ENCODE measurements at places on chromosomes 12 and 14.

GRCh38 chr12:127230843-127231260, 1036.1 kb upstream of the TMEM132C start:
- no peak for DNase-seq

DNA sequence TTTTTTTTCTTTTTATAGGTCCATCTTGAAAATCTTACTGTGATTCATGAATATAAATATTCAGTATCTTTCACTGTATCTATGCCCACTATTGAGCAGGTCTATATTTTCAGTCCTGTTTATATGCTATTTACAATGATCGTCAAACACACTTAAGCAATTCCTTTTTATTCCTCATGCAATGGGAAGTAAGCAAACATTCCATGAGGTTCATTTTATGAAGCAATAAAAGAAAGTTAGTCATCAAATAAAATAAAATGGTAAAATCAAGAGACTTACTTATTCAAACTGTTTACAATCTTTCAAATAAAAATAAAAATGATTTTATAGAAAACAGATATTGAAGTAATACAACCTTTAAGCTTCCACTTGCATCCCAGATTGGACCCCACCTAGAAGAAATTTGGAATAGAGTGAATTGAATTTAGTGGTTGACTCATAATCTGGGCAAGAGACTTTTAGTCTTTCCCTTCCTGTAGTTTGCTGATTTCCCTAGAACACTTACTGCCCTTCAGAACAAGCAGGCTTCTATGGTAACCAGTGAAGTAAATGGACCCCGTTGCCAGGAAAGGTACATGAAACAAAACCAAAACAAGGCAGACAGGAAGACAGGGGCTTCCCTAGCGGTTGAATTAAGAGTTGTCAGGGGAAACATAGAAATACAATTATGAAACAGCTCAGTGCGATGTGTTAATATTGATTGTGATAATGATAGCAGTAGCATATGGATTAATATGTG, 241.0 kb upstream of the ATP2B1 start:
- DNase-seq, result peak; percentile 72

DNA sequence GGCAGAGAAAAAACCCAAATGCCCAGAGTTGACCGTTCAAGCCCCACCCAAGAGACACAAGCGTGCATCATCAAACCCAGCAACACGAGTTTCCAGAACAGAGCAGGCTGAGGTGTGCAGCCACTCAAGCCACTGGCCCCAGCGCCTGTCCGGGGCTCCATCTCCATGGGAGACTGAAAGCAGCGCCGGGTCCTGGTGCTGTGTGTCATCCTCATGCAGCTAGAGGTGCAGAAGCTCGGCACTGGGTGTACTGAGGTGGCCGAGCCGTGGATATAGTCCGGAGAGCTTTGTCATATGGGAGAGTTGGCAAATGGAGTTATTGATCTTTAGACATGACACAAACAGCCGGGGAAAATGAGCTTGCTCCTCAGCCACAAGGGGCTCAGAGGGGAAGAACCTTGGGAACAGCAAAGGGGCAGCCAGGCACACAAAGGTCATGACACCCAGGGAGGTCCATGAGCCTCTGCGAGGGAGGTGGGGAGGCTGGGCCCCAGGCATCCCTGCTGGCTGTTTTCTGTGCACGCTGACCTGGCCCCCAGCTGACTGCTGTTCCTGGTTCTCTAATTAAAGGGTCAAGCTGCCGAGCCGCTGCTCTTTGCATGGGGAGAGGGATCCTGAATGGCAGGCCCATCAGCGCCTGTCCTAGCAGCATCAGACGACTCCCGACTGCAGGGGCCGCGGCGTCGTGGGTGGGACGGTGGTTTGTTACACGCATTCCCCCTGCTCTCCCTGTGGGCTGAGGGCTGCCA, 145.4 kb upstream of the SFSWAP start:
- DNase-seq, result no peak

DNA sequence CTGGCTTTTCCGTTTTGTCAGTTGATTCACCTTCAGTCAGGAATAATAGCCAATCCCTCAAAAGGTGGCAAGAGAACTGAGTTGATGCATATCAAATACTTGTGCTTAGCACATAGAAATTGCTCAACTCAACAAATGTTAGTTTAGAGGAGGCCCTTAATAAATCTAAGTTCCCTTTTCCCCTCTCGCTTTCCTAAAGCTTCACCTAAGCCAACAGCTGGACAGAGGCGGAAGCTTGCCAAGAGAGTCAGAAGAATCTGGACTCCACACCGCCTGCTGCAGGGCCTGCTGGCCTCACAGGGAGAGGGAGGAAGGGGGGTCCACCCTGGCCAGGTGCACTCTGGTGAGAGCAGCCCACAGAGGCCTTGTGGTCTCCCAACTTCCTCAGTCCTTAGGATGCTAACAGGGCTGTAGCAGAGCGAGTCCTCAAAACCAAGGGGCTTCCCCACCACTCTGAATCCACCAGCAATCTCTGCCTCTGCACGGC, 213.1 kb downstream of the CHST11 start:
- no peak for DNase-seq

DNA sequence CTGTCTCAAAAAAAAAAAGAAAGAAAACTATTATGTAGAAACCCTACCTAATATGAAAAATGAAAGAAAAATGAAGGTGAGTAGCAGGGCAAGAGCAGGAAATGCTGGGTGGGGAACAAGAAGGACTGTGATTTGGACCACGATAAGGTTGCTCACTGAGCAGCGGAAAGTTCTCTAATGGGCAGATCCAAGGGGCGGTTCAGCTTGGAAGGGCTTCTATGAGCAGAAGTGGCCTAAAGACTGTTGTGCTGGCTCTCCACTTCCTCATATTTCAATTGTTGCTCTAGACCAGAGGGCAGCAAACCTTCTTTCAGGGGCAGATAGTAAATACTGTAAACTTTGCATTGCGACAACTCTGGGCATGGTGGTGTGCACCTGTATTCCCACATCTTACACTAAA, 16.3 kb upstream of the NFYB start:
- no peak for DNase-seq

Data from activated effector memory CD4-positive, alpha-beta T cell treated with anti-CD3 and anti-CD28 coated beads, Interleukin-2, amount 50 U/mL, for 16 hours (primary cell).